SHP77 (cell line): ENCODE measurements at places on chromosomes 3 and 15.

- no peak for DNase-seq
These were observed 5.2 kb downstream of the CD200 start for GRCh38 chr3:112338021-112338726.

GRCh38 chr3:114454551-114455251, 160.9 kb downstream of the TIGIT start:
- DNase-seq, result peak; percentile 7

GRCh38 chr3:170079536-170080165, 41.9 kb downstream of the GPR160 start:
- DNase-seq, result no peak

DNA sequence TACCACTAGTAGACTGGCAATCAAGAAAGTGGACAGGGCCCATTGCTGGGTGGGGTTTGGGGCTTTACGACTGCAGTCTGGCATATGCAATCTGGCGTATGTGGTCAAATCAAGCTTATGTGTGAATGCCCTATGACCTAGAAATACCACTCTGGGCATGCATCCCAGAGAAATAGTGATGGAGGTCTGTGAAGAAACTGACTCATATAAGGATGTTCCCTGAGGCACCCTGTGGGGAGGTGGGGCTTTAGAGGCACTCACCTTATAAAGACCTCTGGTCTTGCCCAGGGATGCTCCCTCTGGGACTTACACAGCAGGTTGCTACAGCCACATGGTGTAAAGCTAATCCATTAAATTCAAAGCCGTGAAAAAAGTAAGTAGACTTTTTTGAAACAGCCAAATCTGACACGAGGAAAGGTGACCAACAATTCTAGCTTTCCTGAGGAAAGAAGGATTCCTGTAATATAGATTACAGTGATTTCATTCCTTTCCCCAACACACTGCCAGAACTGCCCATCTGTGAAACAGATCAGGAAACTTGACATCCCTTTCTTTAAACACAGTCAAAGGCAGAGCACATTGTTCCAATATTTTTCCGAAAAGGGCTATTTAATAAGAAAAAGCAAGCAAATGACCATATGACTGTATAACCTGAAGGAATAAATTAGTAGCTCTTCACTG, 13.6 kb downstream of the RARRES1 start:
- DNase-seq, result no peak

DNA sequence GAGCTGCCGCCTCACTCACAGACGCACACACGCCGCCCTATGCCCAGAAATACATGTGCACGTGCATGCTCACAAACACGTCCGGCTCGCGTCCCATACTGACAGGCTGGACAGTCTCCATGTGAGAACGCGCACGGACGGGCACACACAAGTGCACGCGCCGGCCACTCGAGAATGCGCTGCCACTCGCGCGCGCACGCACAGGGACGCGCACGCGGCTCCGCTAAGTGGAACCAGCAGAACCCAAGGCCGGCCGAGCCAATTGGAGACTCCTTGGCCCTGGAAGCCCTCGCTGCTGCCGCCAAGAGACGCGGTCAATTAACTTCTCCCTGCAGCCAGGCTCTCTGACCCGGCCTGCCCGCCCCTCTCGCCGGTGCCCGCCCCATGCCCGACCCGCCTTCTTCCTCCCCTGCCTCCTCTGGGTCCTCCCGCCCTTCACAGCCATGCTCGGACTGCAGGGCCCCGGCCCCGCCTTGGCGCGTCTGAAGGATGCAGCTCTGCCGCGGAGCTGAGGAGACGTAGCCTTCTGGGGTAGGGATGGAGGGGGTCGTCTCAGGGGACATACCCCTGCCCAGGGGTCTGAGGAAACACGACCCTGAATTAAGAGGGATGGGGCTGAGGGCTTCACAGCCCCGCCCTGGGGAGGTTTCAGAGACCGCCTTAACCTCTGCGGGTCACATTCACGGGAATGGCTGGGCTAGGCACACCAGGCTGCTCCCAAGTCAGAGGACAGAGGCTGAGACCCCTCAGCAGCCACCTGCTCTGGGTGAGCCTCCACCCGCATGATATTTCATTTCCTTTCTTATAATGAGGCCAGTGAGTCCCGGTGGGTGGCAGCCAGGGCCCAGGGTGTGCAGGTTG, 15.0 kb downstream of the PTH1R start:
- DNase-seq, result peak; percentile 16

GRCh38 chr15:59538494-59538893, 73.1 kb upstream of the GCNT3 start:
- no peak for DNase-seq

- no peak for DNase-seq
These were observed 48.0 kb downstream of the CGGBP1 start for GRCh38 chr3:88010810-88011209.

GRCh38 chr3:159629329-159630084, 359.1 kb upstream of the IL12A start:
- no peak for DNase-seq

- DNase-seq, result no peak
These were observed 37.0 kb downstream of the ZNF710 start for GRCh38 chr15:90037961-90038631.

- DNase-seq, result no peak
These were observed 103.1 kb upstream of the CCNL1 start for GRCh38 chr3:157263027-157263426.

GRCh38 chr3:185823078-185824044, 1.5 kb downstream of the IGF2BP2 start:
- DNase-seq, result no peak

DNA sequence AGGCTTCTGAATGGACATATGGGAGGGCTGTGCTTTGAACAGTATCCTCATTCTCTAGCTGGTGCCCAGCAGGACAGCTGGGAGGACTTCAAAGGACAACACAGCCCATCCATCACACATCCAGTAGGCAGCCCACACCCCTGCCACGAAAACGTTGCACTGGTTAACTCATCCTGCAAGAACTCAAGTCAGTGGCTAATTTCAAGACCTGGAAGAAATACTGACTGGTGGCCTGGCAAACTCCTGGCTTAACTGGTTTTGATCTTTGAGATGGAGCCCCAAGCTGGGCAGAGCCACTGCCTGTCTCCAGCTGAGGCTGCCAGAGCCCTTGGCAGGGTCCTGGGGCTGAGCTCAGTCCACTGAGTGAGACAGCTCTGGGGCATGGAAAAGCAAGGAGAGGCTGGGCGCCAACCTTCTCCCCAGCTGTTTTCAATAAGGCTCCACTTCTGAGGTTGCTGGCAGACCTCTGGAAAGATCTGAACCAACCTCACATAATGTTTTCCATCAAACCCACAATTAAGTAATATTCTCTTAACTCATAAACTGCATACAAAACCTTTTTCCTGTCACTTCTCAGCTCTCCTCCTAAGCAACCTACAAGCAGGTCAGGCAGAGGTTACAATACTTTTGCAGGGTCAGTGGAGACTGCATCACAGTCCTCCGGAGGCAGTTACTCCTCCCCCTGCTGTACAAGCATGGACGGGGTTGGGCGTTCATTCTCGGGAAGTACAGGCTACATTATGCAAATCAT, 110.3 kb downstream of the MYLK start:
- DNase-seq, result no peak

- peak; percentile 70 for DNase-seq
These were observed 4.7 kb upstream of the RNF13 start for GRCh38 chr3:149808209-149808829.

- DNase-seq, result peak; percentile 41
These were observed 48.7 kb downstream of the CNOT10 start for GRCh38 chr3:32733631-32734229.

DNA sequence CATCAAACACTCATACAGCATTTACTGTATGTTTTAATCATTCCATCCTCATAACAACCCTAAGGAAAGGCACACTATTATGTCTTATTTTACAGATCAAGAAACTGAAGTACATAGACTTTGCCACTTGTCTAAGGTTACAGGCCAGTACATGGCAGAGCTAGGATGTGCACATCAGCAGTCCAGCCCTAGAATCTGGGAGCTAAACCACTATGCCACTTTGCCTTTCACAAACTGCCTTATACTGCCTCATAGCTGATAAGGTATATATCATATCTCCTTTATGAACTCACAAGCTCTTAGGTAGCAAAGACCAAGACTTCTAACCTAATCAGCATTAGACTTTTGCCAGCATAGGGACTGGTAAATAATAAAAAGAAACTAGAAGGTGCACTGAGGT, 49.1 kb downstream of the MYO9A start:
- no peak for DNase-seq

DNA sequence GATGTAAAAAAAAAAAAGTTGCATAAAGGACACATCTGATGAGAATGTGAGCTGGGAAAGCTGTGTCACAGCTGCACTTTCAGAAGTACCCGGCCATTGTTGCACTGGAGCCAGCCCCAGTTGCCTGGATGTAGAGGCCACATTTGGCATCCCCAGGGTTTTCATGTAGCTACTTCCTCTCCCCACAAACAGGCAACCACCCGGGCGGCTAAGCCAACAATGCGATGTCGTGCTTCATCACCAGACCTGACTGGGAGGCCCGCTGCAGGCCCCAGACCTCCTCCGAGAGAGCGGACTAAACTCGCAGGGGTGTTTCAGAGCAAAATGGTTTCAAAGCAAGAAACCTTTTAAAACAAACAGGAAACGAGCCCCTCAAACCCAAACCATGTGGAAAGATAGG, 142.3 kb downstream of the TMCO5A start:
- no peak for DNase-seq

DNA sequence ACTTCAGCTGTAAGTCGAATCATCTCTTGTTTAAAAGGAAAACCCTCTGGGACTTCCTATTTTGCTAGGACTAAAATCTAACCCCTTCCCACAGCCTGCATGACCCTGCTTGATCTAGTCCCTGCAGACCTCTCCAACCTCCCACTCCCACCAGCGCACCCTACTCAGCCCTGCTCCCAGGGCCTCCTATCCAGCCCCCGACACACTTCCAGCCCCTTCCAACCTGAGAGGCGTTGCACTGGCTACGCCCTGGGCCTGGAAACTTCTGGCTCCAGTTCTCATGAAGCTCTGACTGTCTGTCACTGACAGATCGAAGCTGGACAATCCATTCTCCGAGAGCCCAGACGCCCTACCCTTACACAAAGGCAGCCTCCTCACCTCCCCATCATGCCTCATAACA, 21.8 kb downstream of the NTRK3 start:
- no peak for DNase-seq

DNA sequence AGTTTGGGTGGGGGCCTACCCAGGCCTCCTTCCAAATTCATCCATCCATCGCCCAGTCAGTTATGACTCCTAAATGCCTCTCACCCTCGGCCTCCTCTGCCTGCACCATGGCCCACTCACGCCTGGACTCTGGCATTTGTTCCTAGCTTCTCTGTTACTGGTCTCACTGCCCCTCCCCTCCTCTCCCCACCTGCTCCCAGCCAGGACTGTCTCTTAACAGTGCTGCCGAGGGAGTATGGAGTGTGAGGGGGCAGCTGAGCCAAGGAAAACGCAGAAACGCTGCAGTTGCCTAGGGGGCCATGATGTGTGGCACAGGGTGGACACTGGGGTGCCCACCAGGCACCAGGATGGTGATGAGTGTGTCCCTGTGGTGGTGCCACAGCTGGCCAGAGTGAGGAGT, 3.1 kb downstream of the RCCD1 start:
- peak; percentile 8 for DNase-seq

GRCh38 chr3:190680691-190681090, 166.8 kb downstream of the IL1RAP start:
- DNase-seq, result no peak

DNA sequence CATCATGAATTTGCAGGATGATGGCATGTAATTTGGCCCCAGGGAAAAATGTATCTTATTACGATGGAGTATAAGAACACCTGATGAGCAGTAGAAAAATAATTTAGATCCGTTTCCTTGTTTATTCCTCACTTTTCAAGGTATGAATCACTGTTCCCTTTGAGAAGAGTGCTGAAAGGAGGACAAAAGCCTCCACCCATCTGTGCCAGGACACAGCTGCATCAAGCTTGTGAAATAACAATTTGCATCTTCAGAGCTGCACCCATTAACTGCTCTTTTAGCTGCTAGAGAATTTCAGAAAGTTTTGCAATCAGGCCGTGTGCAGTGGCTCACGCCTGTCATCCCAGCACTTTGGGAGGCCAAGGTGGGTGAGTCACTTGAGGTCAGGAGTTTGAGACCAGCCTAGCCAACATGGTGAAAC, 9.6 kb downstream of the CLDND1 start:
- no peak for DNase-seq

GRCh38 chr3:134992586-134992985, 197.5 kb downstream of the EPHB1 start:
- DNase-seq, result no peak

- no peak for DNase-seq
These were observed 38.7 kb downstream of the HSPBAP1 start for GRCh38 chr3:122754929-122755328.

- no peak for DNase-seq
These were observed 700.4 kb downstream of the OTOL1 start for GRCh38 chr3:162196964-162197363.

DNA sequence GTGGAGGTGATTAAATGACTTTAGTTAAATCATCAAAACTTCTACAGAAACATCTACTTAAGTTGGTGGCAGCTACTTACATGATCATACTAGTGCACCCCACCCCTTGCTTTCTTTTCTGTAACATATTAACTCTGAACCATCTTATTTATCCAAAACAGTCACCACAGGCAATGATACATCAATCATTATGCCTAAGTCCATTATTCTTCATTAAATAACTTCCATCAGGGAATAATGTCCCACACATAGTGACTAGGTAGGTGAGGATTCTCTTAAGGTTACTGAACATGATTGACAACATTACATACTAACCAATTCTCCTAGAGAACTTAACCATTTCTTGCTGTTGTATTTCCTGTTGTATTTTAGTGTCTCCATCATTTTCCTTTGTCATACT, 210.2 kb downstream of the NR1D2 start:
- DNase-seq, result no peak

DNA sequence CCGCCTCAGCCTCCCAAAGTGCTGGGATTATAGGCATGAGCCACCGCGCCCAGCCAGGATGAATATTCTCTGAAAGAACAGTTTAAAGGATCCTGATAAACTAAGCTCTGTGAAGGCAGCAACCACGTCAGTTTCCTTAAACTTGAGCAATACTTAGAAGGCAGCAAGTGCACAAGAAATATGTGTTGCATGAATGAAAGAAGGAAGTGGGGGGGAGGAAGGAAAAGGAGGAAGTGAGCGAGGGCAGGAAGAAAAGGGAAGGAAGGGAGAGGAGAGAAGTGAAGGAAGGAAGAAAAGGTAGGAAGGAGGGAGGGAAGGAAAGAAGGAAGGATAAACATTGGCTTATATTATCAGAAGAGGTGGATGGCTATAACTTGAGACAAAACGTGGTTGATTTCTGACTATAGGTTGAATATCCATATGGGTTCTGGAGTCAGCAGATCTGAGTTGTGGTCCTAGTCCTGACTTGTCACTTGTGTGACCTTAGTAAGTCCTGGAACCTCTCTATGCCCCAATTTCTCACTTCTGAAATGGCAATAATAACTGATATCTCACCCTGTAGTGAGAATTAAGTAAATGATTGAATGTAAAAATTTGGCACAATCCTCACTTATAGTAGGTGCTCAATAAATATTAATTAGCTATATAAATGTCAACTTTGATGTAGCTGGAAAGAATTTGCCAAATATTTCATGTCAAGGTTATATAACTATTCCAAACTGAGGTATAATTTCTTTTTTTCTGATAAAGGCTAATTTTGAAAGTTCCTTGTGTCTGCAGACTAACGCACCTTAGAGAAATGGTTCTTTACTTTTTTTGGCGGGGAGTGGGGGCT, 12.0 kb upstream of the SEMA4B start:
- no peak for DNase-seq
